ENCODE measurements at places on chromosomes 12 and 14. TPM values are rescaled to one million over a fixed set of nuclear protein-coding genes. Genes with fewer than 3 reads are reported as not detected.

The FERMT2 gene
- total RNA-seq: 42.7 TPM

The LRTM2 gene
- 0.05 TPM for total RNA-seq

The HCAR2 gene
- total RNA-seq: not detected

The MSI1 gene
- total RNA-seq: 1.4 TPM

The ACVRL1 gene
- 0.14 TPM for total RNA-seq

The TMCC3 gene
- 1.1 TPM for total RNA-seq

The SLC41A2 gene
- total RNA-seq: 21.6 TPM

The VRTN gene
- not detected for total RNA-seq

The ACSM4 gene
- total RNA-seq: not detected

The EFCAB11 gene
- total RNA-seq: 14.5 TPM

The CKB gene
- total RNA-seq: 130 TPM

The PRPH gene
- total RNA-seq: 2.1 TPM

The KRT75 gene
- total RNA-seq: 0.26 TPM

The AQP2 gene
- not detected for total RNA-seq

The GDF3 gene
- not detected for total RNA-seq

The SOAT2 gene
- 0.40 TPM for total RNA-seq

The FBLN5 gene
- total RNA-seq: 3.3 TPM

The ZNF891 gene
- total RNA-seq: 0.46 TPM

The TBC1D30 gene
- total RNA-seq: 1.9 TPM

The EXOC3L4 gene
- total RNA-seq: 0.82 TPM

The TMEM260 gene
- total RNA-seq: 4.1 TPM

The LIN52 gene
- 4.5 TPM for total RNA-seq
